Activated CD4-positive, alpha-beta memory T cell treated with anti-CD3 and anti-CD28 coated beads for 36 hours (primary cell): ENCODE measurements at places on chromosomes 7 and 10. TPM values are rescaled to one million over a fixed set of nuclear protein-coding genes. Genes with fewer than 3 reads are reported as not detected.

DNA sequence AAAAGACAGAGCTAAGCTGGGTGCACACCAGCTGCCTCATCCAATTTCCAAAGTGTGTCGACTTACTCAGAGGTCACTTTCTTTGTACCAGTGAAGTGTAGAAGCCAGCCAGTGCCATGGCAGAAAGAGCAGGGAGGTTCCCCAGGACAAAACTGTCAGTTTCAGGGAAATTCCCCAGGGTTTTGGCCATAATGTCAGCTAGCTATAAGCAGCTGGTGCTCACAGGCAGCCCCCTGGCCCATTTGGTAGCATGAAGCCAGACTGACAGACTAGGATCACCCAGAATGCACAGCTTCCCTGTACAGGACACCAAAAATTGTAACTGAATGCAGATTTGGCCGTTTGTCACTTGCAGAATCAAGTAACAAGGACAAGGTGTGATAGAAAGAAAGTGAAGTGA lies 28.6 kb downstream of the MRPL32 start:
- peaks cover 9% of the 10 kb centered on the region for H3K4me1 ChIP-seq
- peaks cover 3% of the 10 kb centered on the region for H3K36me3 ChIP-seq
- no peak overlapping the region for H3K27ac ChIP-seq
- peaks cover 5% of the 10 kb centered on the region for H3K27me3 ChIP-seq

The ZNF248 gene
- 7.4 TPM for total RNA-seq

The SDHAF3 gene
- 24.5 TPM for total RNA-seq

- no peaks in the 10 kb centered on the region for H3K36me3 ChIP-seq
- peaks cover 14% of the 10 kb centered on the region for H3K27me3 ChIP-seq
- peaks cover 7% of the 10 kb centered on the region for H3K4me1 ChIP-seq
- no peak for DNase-seq
These were observed 25.2 kb downstream of the TMEM270 start for GRCh38 chr7:73885975-73886798.

- H3K4me1 ChIP-seq, result no peaks in the 10 kb centered on the region
- H3K27me3 ChIP-seq, result no peaks in the 10 kb centered on the region
- H3K4me3 ChIP-seq, result no peak overlapping the region
- no peak for DNase-seq
These were observed 74.3 kb upstream of the POM121L12 start for GRCh38 chr7:52961084-52961483.

DNA sequence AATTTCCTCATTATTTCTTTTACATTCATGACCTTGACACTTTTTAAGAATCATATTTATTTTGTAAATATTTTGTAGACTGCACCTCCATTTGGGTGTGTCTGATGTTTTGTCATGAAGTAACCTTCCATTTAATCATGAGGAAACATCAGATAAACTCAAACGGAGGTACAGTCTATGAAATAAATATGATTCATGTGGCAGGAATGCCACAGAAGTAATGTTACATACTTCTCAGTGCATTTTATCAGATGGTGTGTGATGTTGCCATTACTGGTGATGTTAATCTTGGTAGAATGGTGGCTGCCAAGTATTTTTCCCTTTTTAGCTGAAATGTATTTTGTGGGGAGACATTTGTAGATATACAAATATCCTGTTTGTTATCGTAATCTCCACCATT lies 64.9 kb downstream of the ZNF37A start:
- no peaks in the 10 kb centered on the region for H3K4me1 ChIP-seq
- H3K36me3 ChIP-seq, result no peaks in the 10 kb centered on the region
- no peak for DNase-seq
- H3K27me3 ChIP-seq, result no peaks in the 10 kb centered on the region
- no peak overlapping the region for H3K27ac ChIP-seq
- no peak overlapping the region for H3K4me3 ChIP-seq
